DMS153 (cell line): ENCODE measurements at places on chromosomes 7 and 10.

- peak; percentile 18 for DNase-seq
These were observed 69.2 kb upstream of the GRB10 start for GRCh38 chr7:50851891-50852290.

- DNase-seq = no peak
These were observed 40.4 kb downstream of the CALML3 start for GRCh38 chr10:5565205-5565545.

GRCh38 chr7:55026086-55026790, 7.4 kb downstream of the EGFR start:
- no peak for DNase-seq

DNA sequence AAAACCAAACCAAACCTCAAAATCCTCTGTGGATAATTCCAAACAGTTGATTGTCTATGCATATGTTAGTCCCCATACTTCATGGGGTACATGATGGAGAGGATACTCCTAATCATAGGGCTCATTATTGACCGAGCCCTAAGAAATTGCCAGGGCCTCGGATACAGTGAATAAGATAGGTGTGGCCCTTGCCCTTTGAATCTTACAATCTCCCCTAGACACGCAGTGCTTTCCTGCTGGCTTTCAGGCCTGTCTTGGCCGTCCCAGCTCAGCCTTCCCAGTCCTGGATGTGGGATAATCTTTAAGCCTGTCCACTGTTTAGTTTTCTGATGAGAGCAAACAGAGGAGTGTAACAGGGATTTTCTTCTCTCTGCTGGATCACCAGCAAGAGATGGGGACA, 161.8 kb downstream of the TMEM178B start:
- no peak for DNase-seq

DNA sequence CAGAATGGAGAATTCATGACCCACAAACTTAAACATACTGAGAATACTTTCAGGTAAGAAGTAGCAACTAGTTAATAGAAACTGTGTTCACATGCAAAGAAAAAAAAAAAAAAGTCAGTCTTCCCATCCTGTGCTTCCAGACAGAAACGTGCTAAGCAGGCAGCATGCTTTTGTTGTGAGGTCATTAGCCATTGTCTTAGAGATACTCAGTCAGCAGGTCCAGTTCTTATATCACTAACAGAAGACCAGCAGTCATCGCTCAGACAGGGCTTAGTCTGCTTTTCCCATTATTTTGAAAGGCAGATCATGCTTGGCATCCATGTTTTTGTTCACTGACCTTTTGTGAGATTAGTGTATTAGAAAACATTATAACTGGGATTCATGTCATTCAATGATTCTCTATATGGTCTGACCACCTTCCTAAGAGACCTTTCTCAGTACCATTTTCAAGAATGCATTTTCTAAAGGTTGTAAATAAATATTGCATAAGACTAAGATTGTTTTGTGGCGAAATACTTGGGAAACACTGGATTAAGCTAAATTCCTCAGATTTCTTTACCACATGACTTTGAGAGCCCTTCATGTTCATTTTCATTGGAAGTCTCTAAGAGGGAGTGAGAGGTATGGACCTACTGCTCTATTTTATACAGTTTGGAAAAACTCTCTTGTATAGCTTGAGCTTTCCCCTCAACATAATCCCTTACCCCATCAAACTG, 45.0 kb upstream of the AGBL3 start:
- no peak for DNase-seq

DNA sequence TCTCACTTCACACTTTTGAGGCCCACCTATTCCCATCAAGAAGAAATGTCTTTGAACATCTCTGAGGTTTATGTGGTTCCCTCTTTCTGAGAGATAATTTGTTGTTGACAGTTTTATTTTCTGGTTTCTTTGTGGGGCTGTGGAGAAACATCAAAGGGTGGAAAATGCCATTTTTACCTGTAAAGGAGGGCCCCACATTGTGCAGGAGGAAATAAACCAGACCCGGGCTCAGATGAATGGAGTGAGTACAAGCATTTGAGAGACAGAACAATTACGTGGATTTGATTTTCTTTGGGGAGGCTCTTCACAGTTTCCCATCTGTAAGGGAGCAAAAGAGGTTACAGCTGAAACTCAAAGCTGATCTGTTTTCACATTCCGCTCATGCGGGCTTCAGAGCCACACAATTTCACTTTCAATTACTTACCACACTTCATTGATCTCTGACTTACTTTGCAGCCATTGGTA, 29.8 kb downstream of the ITPRIP start:
- DNase-seq = no peak

- no peak for DNase-seq
These were observed 61.9 kb downstream of the BTRC start for GRCh38 chr10:101415884-101416283.

DNA sequence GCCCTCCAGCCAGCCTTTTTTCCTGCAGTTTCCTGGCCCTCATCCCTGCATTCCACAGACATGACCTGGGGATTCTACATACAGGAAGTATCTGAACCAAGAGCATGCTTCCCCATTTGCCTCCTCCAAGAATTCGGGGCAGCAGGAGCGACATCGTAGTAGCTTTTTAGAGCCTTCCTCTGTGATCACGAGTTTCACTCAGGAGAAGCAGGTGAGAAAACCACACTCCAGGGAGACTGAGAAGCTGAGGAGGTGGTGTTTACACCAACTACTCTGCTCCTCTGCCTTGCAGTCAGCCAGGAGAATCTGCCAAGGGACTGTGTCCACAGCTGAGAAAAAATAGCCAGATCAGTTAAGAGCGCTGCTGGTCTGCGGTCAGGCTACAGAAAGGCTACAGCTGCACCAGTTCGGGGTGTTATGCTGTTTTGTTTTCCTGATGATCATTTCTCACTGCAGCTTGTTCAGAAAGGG, 54.1 kb downstream of the HSPA12A start:
- DNase-seq = no peak

DNA sequence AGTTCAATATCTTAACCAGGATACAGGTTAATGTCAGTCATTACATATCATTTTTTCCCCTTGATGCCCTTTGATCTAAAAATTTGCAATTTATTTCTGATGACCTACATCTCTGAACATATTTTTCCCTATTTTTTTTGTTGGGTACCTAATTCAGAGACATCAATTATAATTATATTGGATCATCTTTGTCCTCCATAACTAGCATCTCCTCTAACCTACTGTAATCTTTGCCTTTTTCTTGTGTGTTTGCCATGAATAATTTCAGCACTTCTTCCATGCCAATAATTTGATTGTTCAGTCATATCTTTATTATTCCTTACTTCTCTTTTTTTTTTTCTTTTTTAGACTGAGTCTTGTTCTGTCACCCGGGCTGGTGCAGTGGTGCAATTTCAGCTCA, 39.2 kb upstream of the FGFR2 start:
- no peak for DNase-seq

GRCh38 chr10:55358539-55358938, 557.5 kb upstream of the PCDH15 start:
- no peak for DNase-seq

GRCh38 chr10:87753995-87754866, 63.8 kb downstream of the ATAD1 start:
- no peak for DNase-seq

DNA sequence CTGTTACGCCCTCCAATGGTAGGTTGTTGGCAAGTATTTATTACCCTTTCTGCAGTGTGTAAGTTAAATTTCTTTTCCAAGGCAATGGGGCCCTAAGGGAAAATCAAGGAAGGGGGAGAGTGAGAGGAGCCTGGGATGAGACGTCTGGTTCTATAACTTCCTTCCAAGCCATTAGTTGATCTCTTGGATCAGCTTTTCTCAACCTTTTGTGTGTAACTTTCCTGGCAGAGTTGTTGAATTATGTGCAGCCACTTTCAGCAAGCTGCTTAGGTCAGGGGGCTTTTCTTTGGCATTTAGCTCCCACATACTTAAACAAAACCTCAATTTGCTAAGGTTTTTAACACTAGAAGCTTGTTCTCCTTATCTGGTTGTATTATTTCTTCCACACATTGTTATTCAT, 127.1 kb downstream of the NXPH1 start:
- no peak for DNase-seq

- no peak for DNase-seq
These were observed 19.3 kb upstream of the ACHE start for GRCh38 chr7:100914879-100915447.

GRCh38 chr10:124689911-124690498, 54.2 kb downstream of the FAM53B start:
- DNase-seq = no peak

GRCh38 chr10:18194634-18195033, 54.4 kb downstream of the CACNB2 start:
- DNase-seq = no peak

GRCh38 chr10:43078986-43079273, 2.1 kb downstream of the RET start:
- no peak for DNase-seq

- DNase-seq = no peak
These were observed 41.9 kb downstream of the ENO4 start for GRCh38 chr10:116891208-116891607.

DNA sequence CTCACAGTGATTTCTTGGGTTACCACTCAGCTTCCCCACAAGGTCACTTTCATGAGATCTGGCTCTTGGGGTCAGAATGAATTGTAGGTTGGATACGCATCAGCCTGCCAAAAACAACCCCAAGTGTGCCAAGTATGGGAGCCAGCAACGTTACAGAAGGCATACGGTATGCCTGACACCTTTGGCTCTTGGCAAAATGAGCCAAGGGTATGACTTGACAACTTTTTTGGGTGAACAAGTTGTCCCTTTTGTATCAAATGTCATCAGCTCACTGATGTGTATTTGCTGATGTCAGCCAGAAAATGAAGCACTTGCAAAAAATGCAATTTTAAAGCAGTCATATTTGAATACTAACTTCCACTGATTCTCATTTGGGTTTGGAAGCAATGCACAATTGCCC, 168.4 kb downstream of the CACNB2 start:
- no peak for DNase-seq

- DNase-seq = no peak
These were observed 10.7 kb downstream of the CUTC start for GRCh38 chr10:99742701-99743100.

GRCh38 chr7:16400893-16401275, 20.5 kb downstream of the CRPPA start:
- DNase-seq = no peak

GRCh38 chr10:126476246-126476645, 88.0 kb upstream of the ADAM12 start:
- no peak for DNase-seq

DNA sequence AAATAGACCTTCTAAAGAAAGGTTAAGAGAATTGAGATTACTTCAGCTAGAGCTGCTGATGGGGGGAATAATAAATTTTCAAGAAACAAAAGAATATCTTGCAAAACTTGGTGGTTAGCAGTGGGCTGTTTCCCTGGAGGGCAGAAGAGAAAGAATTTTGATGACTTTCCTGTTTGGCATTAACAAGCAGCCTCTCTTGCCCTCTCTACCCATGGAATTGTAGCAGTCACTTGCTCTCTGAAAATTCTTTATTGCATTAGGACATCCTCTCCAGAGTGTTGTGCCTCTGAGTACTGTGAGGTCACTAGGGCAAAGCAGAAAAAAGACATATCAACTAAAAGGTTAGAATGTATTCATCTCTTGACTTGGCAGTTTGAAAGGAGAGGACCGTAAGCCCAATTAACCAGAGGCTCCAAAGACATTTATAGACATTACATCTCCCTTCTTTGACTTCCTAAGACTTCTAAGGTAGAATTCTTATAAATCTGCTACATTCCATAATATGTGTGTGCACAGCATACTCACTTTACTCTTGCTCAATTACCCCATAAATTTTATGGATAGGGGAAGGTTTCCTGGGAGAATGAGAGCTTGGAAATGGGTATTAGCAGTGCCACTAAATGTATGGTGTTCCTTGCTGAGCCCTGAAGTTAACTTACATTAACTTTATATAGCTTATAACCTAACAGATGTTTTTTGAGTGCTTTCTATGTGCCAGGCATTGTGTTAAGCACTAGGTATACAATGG, 215.3 kb downstream of the KIF20B start:
- DNase-seq = no peak

- no peak for DNase-seq
These were observed 202.5 kb downstream of the REEP3 start for GRCh38 chr10:63723741-63724140.

DNA sequence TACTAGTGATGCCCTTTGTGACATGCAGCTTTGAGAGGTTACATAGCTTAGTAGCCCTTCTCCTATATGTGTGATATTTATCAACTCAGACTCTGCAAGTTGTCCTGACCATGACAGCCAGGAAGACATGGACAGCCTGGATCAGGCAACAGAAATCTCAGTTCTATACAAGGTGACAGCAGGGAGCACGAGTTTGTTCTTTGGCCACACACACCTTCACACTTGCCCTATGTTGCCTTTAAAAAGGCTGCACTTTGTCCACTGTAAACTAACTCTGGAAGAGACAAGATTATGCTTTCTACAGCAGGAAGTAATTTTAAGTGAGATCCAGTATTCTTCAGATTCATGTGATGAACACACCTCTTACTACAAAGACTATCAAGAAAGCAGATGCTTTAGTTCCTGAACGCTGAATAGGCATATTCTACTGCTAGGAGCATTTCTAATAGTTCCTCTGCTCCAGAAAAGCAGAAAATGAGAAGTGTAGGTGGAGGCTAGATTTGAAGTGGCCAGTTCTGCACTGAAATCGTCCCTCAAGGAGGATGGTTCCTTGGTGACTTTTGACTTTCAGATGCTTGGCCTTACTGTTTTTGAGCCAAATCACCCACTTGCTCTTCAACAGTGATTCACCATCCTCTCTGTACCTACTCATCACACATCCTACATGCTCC, 239.2 kb downstream of the COBL start:
- no peak for DNase-seq

GRCh38 chr7:106312906-106313305, 28.1 kb upstream of the NAMPT start:
- DNase-seq = no peak

- DNase-seq = no peak
These were observed 24.9 kb upstream of the TNRC18 start for GRCh38 chr7:5448378-5449037.

- peak; percentile 4 for DNase-seq
These were observed 304.7 kb downstream of the WDR11 start for GRCh38 chr10:121155742-121156474.

DNA sequence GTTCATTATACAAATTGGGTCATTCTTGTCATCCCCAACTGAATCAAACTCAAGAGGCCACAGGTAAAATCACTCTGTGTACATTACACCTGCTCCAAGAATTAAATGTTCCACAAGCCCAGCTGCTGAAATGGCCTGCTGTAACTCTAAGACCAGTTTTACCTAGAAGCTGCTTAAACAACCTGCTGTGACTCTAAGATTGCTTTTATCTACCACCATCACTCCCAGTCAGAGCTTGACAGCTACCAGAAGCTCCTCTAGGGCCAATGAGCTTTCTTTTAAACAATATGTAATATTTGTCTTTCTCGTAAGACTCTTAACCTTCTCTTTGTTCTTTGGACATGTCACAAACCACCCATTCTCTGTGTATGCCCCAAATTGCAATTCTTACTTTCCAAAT, 141.8 kb upstream of the LRGUK start:
- no peak for DNase-seq

- no peak for DNase-seq
These were observed 346.9 kb downstream of the TYW1 start for GRCh38 chr7:67343572-67343971.

GRCh38 chr10:17238445-17239291, 10.6 kb downstream of the VIM start:
- DNase-seq = no peak
